ENCODE measurements at places on chromosomes 2 and 18.
A peak's percentile ranks its signal among the peaks of the same experiment; 100 is the strongest.

DNA sequence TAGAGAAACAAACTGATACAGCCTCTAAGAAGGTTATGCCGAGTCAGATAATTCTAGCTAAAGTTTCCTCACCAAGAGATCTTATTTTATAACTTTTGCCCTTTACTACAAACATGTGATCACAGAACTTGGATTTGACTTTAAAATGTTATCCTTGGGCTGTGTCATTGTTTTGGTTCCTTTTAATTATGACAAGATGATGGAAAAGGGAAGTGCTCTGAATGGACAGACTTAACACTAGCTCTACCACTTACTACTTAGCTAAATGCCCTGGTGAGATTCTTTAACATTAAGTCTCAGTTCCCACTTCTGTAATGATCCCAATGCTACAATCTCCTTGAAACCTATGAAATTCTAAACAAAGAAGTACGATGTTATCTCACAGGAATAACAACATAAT is 69.9 kb downstream of the RTTN start:
- no peak for DNase-seq

DNA sequence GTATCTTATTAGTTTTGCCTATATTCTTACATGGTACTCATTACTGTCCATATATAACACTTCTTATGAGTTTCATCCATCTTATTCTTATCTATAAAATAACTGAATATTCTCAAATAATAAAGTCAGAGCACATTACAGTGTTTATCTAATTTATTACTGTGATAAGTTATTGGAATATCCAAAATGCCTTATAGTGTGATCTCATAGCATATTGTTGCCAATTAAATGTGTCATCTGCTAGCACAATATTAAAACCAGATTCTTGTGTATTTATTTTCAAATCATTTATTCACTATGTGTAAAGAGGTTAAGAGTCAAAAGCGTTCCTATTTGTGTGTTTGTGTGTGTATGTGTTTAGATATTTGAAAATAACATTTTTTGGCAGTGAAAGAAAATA is 151.9 kb downstream of the WDR7 start:
- DNase-seq = no peak

DNA sequence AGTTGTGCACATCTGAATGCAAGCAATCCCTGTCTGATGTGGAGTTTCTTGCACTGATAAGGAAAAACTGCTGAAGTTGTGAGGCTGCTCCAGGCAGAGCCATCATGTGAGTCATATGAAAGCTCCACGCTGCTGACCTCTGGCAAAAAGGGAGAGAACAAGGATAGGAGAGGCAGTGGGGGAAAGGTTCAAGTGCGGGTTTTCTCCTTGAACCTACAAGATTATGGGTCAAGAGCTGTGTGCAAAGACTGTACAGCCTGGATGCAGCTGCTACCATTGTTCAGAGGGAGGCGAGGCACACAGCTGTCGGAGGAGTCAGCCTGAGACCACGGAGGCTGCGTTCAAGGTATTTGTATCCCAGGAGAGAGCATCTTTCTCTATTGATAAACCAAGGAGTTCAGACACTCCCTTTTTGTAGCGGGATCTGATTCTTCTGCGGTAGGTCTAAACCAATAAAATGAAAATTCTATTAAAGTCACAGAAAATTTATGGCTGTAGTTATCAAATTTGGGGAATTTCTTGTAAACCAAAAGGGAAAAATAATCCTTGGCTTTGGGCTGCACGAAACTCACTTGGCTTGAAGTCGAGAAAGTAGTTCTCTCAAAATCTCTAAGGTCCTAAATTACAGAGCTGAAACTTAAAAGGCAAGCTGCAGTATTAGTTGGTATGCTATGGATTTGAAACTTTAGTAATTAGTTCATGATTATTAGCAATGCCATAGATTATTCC is at the start of gene CDK15:
TSS of gene CDK15 (plus strand) at position 96 of the 729 bp plus-strand sequence. CDS start at position 224, 128 bp downstream.
- DNase-seq = no peak

- DNase-seq = no peak
Measured at GRCh38 chr2:62313449-62314227, 117.7 kb downstream of the B3GNT2 start.

DNA sequence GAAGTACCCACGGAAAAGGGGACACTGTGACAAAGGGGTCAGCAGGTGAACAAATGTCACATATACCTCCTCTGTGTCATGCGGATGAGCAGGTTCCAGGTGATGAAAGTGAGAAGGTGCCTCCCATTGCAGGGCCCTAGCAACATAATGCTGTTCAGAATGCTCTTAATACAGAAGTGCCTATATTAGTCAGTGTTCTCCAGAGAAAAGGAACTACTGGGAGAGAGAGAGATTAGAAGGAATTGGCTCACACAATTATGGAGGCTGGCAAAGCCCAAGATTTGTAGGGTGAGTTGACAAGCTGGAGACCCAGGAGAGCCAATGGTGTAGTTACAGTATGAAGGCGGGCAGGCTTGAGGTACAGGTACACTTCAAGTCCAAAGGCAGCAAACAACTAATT is 98.1 kb upstream of the CDC42EP3 start:
- no peak for DNase-seq

DNA sequence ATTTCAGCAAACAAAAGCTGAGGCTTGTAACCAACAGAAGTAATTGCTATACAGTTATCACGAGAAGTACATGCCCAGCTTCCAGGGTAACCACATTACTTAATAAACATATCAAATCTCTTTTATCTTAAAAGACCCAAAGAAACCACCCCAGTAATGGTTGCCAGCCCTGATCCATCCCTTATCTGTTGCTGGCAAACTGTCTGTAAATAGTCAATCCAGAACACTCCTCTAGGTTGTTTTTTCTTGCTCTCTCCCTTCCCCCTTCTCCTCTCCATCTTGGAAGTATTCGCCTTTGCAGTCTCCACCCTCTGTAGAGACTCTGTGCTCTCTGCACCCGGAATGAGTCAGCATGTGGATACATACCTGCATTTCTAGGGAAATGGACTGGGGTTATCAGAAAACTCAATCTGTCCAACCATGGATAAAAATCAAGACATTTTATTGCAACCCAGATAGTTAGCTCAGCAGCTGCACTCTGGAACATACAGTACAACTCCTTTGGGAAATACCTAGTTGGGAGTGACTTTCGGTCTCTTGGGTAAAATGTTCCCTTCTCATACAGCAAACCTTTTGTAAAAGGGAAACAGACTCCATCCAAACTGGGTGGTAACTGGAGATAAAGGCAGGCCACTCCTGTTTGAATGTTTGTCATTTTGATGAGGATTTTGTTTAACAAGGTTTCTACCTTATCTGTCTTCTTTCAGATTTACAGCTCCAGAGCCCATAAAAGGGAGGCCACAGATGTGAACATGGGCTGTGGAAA is 123.5 kb upstream of the FOSL2 start:
- DNase-seq = no peak

- no peak for DNase-seq
Measured at GRCh38 chr18:9433671-9434121, 41.6 kb upstream of the RALBP1 start.

DNA sequence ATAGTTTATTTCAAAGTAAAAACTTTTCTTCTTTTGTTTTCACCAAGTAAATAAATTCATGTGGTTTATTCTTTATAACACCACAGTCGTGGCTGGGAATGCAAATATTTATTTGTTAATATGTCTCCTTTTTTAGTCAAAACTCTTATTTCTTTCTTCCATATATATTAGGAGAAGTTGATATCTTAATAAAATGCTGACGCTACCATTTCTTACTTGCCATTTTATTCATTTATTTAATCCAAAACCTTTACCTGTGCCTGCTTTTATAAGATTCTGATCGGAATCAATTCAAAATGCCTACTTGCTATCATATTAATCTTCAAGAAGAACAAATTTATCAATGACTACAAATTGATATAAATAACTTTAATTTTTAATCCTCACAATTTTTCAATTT is 362.9 kb upstream of the FSIP2 start:
- DNase-seq = no peak

DNA sequence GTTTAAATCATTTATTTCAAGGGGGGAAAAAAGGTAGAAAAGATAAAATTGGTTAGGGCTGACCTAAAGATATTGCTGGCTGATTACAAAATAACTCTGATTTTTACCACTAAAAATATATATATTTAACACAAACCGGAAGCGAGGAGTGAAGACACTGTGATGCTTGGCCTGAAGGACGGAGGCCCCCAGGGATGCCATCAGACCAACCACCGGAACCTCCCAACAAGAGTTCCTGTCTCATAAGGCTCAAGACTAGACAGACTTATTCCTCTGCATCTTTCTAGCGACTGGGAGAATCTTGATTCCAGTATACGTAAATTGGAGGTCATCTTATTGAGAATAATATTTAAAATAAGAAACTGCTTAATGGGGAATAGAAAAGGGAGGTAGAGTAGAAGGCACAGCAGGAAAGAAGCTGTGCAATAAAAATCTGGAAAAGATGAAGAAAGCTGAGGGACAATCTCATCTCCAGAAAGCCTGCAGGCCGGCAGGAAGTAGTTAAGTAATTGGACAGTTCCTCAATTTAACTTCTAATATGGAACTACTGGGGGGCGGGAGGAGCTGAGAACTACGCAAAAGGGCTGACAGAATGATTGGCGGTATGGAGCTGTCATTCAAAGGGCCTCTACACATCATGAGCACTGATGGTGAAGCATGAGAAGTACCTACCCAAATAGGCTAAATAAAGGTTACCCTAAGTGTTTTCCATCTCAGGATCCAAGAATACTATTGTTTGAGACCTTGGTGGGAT is 91.1 kb downstream of the DTNB start:
- no peak for DNase-seq

DNA sequence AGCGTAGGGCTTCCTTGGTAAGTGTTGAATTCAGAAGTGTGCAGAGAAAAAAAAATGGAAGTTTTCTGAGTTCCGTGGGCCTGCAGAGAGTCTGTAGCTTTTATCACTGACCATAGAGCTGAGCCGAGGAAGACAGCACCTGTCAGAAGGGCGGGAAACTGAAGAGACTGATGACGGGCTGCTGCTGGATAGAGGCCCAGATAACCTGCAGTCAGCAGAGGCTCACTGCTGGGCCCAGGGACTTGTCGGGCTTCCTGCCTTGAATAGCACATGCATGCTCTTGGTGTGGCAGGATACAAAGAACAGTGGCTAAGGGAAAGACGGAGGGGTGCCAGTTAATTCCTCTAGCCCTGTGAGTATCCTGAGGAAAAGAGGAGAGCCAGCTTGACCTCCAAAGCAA is 166.4 kb downstream of the MGAT5 start:
- peak; percentile 73 for DNase-seq

GRCh38 chr2:240789051-240789453 is 31.0 kb downstream of the KIF1A start:
- DNase-seq = no peak

DNA sequence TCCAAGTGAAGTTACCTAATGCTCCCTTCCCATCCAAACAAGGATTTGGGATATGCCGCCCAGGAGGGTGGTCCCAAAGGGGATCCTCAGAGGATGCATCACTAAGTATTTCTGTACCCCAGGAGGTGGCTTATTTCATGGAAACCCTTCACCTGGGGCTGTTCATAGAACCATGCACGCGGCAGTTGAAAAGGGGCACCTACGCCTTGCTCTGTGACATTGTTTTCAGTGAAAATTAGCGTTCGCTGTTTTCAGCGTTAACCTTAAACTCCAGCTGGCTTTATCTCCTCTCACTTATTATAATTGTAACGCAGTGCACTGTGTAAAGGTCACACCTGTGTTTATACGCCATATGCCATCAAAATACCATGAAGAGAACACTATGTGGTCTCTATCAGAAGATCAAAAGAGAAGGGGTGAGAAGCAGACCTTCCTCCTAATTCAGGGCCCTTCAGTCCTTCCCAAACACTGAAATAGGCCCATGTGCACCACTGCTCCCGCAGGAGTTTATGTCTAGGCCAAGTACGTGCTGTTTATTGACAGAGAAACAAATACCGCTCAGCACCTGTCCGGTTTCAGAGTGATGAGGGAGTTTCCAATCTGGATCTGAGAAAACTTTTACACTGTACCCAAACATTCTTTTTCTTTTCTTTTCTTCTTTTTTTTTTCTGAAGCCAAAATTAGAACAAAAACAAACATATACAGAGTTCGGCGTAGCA is 162.1 kb downstream of the BCL2 start:
- DNase-seq = no peak

- DNase-seq = peak; percentile 84
Measured at GRCh38 chr18:3921826-3922225, 471.9 kb downstream of the TGIF1 start.

- DNase-seq = no peak
Measured at GRCh38 chr2:43568228-43568627, 27.6 kb downstream of the THADA start.

- no peak for DNase-seq
Measured at GRCh38 chr18:34031810-34032209, 192.9 kb downstream of the NOL4 start.

- DNase-seq = no peak
Measured at GRCh38 chr2:174051068-174051467, 85.9 kb upstream of the SP3 start.

DNA sequence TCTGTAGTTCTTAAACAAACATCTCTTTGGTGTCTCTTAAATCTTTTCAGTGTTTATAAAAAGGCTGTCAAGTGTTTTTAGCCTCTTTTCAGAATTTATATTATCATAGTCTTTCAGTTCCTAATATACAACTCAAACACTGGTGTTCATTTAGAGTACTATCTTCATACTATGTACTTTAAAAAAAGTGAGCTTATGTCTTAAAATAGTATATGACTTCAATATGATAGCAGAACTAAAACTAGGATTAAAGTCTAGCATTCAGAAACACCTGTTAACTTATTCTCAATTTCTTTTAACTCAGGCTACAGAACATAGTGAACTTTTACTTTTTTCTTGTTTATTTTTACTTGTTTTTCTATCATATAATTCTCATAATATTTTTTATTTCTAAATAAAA is 14.7 kb upstream of the IKZF2 start:
- DNase-seq = no peak

- DNase-seq = no peak
Measured at GRCh38 chr2:9168821-9169221, 37.8 kb upstream of the ASAP2 start.

- DNase-seq = no peak
Measured at GRCh38 chr18:14974088-14974487, 226.1 kb downstream of the ANKRD30B start.

- no peak for DNase-seq
Measured at GRCh38 chr2:103962670-103963069, 891.2 kb upstream of the POU3F3 start.

GRCh38 chr2:51918113-51918512 is 886.2 kb upstream of the NRXN1 start:
- no peak for DNase-seq

DNA sequence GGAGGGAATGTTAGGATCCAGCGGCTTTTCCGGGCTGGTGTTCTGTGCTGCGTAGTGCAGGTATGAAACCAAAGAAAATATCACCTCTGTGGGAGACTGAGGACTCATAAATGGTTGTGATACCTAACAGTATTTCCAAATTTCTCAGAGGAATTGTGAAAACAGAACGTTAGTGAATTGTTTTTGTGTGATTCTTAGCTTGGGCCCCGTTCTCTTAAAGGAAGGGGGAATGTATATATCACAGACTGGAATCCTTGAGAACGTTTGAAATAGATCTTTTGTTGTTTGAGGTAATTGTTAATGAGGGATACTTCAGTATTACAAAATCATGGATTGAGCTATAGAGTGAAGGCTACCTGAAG is 834 bp downstream of the ZNF638 start:
- no peak for DNase-seq
